ENCODE measurements at places on chromosomes 16 and 17.

GRCh38 chr16:8675183-8676159, 1.1 kb downstream of the ABAT start:
- no peak for DNase-seq

DNA sequence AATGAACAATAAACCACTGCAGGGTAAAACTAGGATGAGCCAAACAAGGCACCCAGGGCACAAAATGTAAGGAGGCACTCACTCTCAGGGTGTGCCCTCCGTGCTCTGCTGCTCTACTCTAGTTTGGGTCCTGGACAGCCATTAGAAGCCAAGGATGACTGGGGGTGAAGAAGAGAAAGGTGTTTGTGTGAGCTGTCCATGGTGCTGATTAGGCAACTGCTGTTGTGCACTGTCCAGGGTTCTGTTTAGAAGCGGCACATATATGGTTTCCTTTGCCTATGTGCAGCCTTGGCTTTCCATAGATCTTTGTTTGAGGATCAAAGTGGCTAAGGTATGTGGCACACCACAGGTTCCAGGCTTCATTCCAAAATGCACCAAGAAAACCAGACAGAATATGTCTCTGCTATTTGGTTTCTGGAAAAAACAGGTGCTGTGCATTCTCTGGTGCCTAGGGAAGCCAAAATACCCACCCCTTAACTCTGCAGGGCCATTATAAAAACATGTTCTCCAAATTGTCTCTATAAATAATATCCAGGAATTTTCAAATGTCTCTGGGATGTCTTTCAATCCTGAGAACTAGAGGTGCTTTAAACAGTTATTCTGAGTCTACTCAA, 123.5 kb downstream of the CBLN1 start:
- peak; percentile 58 for DNase-seq

GRCh38 chr17:2688351-2689342, 22.9 kb downstream of the CLUH start:
- DNase-seq, result no peak

- DNase-seq, result no peak
These were observed 262.6 kb downstream of the PRKCA start for GRCh38 chr17:66564992-66565465.

DNA sequence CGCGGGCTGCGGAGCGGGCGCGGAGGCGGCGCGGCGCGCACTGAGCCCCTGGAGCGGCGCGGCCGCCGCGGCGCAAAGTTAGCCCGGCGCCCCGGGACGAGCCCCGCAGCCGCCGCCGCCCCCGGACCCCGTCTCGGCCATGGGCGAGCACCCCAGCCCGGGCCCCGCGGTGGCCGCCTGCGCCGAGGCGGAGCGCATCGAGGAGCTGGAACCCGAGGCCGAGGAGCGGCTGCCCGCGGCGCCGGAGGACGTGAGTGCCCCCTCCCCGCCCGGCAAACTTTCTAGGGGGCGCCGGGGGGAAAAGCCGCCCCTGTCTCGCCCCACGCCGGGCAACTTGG, 388 bp downstream of the RHBDL3 start:
- DNase-seq, result no peak

- no peak for DNase-seq
These were observed 37.6 kb downstream of the ZNF750 start for GRCh38 chr17:82802075-82802780.

DNA sequence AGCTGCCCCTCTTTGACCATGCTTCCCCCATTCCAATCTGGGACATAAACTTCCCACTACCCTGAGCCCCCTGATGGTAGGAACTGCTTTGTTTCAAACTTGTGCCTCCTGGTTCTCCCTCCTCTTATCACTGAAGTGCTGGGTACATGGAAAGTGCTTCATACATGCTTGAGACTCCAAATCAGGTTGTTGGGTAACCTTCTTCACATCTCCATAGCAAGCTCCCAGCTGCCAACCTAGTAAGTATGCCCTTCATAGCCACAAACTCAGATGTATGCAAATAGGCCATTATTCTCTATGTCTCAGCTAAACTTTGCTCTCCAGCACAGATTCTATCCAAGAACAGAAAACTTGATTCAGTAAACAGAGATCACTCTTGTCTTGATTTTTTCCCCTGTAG, 310.6 kb upstream of the IRX3 start:
- no peak for DNase-seq

DNA sequence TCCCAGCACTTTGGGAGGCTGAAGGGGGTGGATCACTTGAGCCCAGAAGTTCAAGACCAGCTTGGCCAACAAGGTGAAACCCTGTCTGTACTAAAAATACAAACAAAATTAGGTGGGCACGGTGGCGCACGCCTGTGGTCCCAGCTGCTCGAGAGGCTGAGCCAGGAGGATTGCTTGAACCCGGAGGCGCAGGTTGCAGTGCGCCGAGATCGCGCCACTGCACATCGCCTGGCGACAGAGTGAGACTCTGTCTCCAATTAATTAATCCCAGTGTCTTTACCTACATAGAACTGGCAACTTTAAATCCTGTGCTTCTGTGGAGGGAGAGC, 1.5 kb upstream of the ELOB start:
- no peak for DNase-seq

DNA sequence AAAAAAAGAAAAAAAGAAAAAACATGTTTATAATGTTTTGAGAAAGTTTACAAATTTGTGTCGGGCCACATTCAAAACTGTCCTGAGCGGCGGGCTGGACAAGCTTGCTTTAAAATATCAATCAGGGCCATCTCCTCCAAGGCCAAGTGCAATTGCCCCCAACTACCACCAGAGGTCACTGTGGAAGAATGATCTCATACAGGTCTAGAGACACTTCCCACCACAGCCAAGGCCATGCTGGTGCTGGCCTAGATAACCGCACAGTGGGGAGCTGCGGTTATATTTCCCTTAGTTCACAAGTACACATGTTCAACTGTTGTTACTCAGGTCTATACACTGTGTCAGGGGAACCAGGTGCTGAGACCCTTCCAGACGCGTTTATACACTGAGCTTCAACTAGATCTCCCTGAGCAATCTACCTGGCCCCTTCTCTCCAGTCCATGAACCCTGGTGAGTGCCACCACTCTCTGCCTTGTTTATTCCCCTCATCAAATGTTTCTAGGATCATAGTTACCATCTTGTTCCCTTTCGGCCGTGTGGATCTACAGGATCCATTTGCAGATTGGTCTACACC, 83.8 kb upstream of the CCL2 start:
- peak; percentile 70 for DNase-seq

GRCh38 chr16:80147026-80147655, 393.7 kb upstream of the DYNLRB2 start:
- no peak for DNase-seq

- no peak for DNase-seq
These were observed 16.9 kb upstream of the TNFRSF13B start for GRCh38 chr17:16988749-16989229.

DNA sequence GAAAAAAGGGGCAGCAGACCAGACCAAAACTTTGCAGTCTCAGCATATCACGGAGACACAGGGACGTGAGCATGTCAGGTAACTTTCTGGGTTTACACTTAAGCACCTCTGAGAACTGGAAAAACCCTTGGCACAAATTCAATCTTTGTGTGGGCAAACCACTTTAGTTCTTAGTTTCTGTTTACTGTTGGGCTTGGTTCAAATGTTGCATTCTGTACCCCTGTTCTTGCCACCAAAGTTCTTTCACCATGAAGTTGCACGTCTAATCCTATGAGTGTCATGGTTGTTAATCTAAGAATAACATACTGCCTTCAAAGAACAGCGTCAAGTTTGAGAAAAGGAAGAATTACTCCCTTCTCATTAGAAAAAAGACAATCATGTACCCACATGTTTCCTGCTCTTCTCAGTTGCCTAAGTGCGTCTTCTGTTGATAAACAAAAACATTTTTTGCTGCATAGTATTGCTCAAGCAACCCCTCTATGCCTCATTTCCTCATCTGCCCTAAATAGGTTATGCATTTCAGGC, 11.6 kb downstream of the KRT33A start:
- no peak for DNase-seq

GRCh38 chr16:88505405-88506082, 52.5 kb downstream of the ZFPM1 start:
- DNase-seq, result peak; percentile 40

GRCh38 chr16:12356632-12357340, 380.3 kb downstream of the SNX29 start:
- no peak for DNase-seq

DNA sequence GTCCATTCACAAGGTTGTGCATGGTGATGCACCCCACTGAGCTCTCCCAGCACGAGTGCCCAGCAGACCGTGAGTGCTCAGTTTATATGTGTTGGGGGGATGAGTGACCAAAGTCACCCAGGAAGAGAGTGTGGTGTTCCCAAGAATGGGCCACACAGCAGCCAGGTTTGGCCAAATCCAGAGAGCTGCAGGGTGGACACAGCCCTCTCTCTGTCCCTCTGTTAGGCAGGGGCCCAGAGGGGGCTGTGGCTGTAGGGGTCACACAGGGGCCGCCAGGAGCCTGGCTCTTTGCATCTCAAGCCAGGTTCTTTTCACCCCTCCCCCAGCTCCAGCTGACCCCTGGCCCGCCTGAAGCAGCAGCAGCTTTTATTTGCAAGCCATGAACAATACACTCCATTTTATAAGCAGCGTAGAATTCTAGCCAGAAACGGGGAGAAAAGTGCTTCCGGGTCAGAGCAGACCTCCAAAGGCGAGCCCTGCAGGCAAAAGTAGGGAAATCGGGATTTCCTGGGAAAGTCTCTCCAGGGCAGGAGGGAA, 13.3 kb downstream of the COTL1 start:
- no peak for DNase-seq

- DNase-seq, result peak; percentile 30
These were observed at the start of gene CACNG5 for GRCh38 chr17:66834919-66835454. Gene CACNG5 (plus strand): TSS chr17:66835117. CDS start chr17:66877333, 42,216 bp downstream.

- DNase-seq, result no peak
These were observed 57.2 kb downstream of the SDK2 start for GRCh38 chr17:73586921-73587602.

- DNase-seq, result no peak
These were observed 75.8 kb downstream of the DNAH17 start for GRCh38 chr17:78501241-78502036.

DNA sequence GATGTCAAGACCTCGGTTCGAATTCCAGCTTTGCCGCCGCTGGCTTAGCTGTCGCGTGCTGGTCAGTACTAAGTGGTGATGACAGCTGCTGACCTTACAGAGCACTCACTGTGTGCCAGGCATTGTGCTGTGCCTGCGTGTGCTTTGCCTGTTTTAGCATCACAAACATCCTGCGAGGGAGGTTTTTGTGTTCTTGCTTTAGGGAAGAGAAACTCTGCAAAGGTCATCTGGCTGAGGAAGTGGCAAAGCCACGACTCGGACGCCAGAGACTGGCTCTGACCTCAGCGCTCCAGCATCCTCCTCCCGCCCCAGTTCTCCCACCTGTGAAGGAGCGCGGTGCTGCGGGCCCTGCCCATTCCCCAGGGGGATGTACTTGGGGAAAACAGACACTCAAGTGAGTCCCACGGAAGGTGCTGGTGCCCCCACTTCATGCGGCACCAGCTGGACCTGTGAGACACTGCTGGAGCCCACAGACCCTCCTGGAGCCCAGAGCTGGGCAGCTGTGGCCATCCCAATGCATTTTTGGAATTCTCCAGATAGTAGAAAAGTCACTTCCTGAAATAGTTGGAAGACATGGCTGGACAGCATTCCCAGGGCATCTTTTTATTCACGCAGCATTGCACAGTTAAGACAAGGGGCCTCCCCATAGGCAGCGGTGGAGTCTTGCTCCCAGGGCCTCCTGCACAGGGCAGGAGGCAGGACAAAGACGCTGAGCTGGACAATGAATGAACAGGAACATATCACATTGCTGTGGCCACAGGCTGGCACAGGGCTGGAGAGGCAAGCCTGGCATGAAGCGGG, 20.0 kb upstream of the HERPUD1 start:
- DNase-seq, result no peak

GRCh38 chr16:24286741-24287405, 30.7 kb downstream of the CACNG3 start:
- DNase-seq, result no peak

GRCh38 chr16:27318392-27319256, 4.8 kb downstream of the IL4R start:
- DNase-seq, result peak; percentile 24

DNA sequence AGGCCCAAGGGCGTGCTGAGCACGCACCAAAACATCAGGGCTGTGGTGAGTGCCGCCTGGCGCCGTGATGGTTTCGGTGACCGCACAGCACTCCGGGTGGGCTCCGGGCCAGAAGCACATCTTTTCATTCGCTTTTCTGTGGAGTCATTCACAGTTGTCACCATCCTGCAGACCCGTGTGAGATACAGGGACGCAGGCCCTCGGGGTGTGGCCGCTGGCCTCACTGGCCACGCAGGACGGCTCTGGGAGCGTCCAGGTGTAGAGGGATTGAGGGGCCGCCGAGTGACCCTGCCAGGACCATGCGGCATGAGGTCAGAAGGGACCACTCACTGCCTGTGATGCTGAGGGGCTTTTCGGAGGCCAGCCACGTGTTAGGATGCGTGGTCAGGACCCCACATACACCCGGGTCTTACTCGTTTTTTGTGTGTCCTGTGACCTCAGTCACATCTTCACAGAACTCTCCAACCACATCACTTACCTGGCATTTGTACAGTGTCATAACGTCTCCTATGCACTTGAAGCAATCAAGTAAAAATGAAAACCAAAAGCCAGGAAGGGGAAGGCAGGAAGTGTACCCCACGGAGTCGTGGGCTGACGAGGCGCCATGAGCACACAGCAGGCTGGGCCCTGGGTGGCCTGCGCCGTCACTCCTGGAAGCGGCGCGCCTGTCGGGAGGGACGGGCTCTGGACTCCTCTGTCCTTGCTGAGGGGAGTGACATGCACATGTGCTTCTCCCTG, 7.8 kb downstream of the ACSF3 start:
- no peak for DNase-seq

DNA sequence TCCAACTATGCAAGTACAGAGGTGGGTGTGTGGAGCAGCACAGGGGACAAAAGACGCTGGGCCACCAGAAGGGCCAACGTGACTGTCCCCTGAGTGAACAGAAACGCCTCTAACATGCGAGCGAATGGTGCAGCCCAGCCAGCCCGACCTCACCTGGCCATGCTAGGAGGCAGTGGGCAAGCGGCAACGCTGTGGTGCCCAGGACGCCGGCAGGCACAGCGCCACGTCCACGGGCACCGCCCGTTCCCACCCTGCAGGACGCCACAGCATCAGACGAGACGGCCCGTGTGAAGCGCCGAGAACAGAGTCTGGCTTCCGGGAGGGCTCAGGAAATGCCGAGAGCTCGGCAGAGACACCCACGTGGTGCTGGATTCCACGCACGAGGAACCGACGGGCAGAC, 2.2 kb downstream of the CEP295NL start:
- DNase-seq, result no peak

- no peak for DNase-seq
These were observed 57.1 kb upstream of the ANKFN1 start for GRCh38 chr17:56096026-56096810.

GRCh38 chr16:88877564-88878289, 11.3 kb upstream of the PABPN1L start:
- no peak for DNase-seq

- DNase-seq, result no peak
These were observed 18.0 kb upstream of the JPH3 start for GRCh38 chr16:87584271-87584670.
